ENCODE measurements at places on chromosomes 1 and 21.

- DNase-seq, result peak; percentile 66
Observed at GRCh38 chr1:111471012-111471411, 2.8 kb upstream of the C1orf162 start.

GRCh38 chr1:146032631-146033219, 11.2 kb upstream of the HJV start:
- DNase-seq, result peak; percentile 67

- no peak for DNase-seq
Observed at GRCh38 chr1:55141295-55141893, 73.8 kb downstream of the USP24 start.

DNA sequence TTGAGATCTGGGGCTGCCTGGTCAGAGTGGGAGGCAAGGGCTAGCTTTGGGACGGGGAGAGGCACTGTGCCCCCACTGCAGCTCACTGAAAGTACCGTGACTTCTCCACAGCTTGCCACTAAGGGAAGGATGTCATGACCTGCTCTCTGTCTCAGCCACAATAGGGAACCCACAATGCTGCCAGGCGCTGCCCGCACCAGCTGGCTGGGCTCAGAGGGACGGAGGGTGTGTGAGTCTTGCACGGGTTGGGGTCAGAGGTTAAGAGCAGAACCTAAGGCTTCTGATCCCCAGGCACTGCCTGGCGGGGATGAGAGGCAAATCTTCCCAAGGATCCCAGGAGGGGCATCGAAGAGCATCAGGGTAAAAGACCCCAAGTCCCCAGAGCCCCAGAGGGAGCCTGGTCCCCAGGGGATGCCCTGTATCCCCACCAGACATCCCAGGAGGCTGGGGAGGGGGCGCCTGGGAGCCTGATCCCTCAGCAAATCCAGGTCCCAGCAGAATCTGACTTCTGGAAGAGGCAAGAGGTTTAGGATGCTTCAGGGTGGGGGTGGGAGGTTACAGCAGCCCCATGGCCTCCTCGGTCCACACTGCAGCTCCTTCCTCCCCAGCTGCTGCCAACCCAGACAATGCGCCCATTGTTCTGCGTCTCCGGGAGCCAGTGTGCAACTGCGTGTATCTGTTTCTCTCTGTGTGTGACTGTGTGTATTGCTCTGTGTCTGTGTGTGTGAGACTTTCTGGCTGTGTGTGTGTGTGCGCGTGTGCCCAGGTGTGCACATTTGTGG, 2.0 kb upstream of the MARCKSL1 start:
- peak; percentile 81 for DNase-seq

GRCh38 chr1:243849421-243850201, 432 bp downstream of the AKT3 start:
- DNase-seq, result peak; percentile 21

- DNase-seq, result no peak
Observed at GRCh38 chr1:202568826-202569225, 141.4 kb downstream of the SYT2 start.

GRCh38 chr1:96538111-96538641, 183.4 kb upstream of the PTBP2 start:
- DNase-seq, result no peak

- DNase-seq, result no peak
Observed at GRCh38 chr21:44837537-44837936, 19.7 kb upstream of the SUMO3 start.

GRCh38 chr1:89971600-89971999, 23.3 kb upstream of the ZNF326 start:
- DNase-seq, result peak; percentile 31

DNA sequence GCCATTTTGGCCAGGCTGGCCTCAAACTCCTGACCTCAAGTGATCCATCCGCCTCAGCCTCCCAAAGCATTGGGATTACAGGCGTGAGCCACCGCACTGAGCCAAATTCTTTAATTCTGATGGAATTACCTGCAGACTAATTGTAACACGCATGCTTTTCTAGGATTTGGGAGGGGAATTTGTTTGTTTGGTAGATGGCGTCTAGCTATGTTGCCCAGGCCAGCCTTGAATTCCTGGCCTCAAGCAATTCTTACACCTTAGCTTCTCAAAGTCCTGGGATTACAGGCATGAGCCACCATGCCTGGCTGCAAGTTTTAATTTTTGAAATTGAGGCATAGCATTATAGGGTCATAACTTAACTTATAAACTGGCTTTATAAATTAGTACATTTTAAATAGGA, 18.6 kb downstream of the RTCA start:
- no peak for DNase-seq

DNA sequence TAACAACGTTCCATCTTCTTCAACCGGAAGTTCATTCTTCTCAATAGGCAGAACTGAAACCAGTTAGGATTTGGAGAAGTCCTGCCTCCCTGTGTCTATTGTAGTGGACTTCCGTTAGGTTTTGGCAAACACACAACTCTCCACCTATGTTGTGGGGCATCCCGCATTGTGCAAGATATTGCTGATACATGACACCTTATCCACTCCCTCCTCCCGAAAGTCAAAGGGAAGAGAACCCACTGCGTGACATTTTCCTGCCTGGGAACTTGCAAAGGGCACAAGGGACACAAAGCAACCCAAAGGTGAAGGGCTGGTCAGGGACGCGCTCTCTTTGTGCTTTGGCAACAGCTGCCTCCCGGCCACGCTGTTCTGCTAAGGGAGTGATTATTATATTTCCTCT, 164.8 kb downstream of the TPR start:
- no peak for DNase-seq

GRCh38 chr21:36790616-36791015, 91.7 kb downstream of the SIM2 start:
- DNase-seq, result no peak

DNA sequence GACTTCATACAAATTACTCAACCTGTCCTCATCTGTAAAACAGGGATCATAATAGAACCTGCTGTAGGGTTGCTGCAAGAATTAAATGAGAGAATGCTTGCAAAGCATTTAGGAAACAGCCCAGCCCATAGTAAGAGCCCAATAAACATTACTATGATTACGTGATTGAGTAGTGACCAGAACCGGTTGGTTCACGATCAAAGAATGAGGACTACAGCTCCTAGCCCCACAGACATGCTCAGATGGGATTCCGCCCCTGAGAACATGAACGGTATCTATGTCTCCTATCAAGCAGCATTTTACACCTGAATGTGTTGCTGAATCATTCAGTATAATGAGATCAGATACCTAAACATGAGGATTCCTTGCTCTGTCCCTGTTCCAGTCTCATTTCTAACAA, 104.8 kb upstream of the ZNF648 start:
- DNase-seq, result no peak

DNA sequence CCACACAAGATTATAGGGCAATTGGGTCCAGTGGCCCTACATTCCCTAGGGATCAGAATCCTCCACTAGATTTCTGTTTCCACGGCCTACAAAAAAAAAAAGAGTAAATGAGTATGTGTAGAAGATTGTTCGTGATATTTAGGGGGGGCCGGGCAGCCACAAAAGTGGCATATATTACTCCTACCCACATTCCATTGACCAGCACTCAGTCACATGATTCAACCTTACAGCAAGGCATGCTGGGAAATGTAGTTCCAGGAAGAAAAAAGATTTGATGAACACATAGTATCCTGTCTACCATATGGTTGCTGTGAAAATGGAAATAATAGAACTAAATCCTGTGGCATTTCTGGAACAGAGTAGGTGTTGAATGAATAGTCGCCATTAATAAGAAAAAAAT, 43.4 kb upstream of the GJB5 start:
- no peak for DNase-seq

DNA sequence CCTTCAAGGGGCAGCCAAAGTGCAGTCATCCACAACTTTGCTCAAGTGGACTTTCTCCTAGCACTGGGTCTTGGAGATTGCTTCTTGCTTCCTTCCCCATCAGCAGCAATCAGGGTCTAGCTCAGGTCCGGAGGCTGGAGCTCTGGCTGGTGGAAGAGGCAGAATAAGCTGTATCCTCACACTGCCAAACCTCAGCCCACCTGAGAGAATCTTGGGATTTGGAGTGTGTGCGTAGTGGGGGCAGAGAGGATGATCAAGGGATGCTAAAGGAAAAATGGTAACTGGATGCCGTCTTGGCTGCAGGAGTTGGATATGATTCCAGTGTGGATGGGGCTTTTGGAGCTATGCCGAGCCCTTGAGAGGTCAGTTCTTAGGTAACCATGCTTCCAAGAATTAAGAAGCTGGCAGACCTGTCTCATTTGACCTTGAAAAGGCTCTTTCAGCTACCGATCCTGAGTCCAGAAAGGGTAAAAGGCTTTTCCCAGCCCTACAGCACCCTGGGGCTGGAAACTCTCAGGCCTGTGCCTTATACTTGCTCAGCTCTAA, 4.5 kb upstream of the NFASC start:
- DNase-seq, result no peak

DNA sequence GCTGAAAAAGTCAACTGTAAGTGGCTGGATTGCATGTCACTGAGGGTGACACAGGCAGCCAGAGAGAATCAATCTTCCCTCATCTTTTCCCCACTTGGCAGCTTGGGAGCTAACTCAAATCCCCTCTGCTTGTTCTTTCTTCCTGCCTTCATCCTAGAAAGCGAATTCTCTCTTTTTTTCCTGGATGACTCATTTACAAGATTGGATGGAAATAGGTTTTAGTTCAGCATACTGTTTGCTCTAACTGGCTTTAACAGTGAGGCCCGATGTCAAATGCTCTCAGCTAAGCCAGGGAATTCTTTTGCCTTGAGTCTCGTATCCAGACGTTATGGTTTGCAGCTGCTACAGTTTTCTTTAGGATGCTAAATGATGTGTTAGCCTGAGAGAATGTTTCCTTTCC, 72.7 kb downstream of the HUNK start:
- no peak for DNase-seq

GRCh38 chr1:244344001-244344400, 107.7 kb downstream of the ADSS2 start:
- DNase-seq, result no peak

DNA sequence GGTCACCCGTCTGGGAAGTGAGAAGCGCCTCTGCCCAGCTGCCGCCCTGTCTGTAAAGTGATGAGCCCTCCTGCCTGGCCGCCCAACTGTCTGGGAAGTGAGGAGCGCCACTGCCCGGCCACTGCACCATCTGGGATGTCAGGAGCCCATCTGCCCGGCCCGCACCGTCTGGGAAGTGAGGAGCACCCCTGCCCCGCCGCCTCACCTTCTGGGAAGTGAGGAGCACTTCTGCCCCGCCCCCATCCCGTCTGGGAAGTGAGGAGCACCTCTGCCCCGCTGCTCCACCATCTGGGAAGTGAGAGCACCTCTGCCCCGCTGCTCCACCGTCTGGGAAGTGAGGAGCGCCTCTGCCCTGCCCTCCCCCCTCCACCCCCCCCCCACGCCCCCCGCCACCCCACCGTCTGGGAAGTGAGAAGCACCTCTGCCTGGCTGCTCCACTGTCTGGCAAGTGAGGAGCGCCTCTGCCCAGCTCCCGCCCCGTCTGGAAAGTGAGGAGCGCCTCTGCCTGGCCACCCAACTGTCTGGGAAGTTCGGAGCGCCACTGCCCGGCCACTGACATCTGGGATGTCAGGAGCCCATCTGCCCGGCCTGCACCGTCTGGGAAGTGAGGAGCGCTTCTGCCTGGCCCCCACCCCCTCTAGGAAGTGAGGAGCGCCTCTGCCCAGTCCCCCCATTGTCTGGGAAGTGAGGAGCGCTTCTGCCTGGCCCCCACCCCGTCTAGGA, 4.5 kb upstream of the ZZZ3 start:
- no peak for DNase-seq

GRCh38 chr1:29176576-29176975, 5.1 kb downstream of the SRSF4 start:
- DNase-seq, result no peak

GRCh38 chr1:11980676-11980972, 380 bp downstream of the MFN2 start:
- DNase-seq, result no peak

- peak; percentile 35 for DNase-seq
Observed at GRCh38 chr1:165686121-165686970, 12.0 kb downstream of the ALDH9A1 start.

DNA sequence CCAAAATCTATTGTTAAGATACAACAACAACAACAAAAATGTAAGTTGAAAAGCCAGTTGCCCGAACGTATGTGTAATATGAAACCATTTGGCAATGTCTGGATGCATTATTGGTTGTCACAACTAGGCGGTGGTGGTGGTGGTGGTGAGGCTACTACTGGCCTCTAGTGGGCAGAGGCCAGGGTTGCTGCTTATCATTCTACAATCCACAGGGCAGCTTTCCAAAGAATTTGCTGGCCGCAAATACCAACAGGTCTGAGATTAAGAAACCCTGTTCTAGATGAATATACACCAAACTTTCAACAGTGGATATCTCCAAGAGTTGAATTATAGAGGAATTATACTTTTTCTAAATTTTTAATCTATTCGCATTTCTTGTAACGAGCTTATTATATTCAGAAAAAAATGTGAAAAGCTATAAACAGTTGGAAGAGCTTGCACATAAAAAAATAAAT, 26.8 kb upstream of the ZNF697 start:
- peak; percentile 76 for DNase-seq

- DNase-seq, result no peak
Observed at GRCh38 chr21:19547951-19548840, 1144.6 kb upstream of the TMPRSS15 start.

GRCh38 chr1:1619917-1620361, 4.6 kb downstream of the MIB2 start:
- DNase-seq, result no peak

- DNase-seq, result no peak
Observed at GRCh38 chr1:75587692-75588091, 23.2 kb downstream of the SLC44A5 start.

DNA sequence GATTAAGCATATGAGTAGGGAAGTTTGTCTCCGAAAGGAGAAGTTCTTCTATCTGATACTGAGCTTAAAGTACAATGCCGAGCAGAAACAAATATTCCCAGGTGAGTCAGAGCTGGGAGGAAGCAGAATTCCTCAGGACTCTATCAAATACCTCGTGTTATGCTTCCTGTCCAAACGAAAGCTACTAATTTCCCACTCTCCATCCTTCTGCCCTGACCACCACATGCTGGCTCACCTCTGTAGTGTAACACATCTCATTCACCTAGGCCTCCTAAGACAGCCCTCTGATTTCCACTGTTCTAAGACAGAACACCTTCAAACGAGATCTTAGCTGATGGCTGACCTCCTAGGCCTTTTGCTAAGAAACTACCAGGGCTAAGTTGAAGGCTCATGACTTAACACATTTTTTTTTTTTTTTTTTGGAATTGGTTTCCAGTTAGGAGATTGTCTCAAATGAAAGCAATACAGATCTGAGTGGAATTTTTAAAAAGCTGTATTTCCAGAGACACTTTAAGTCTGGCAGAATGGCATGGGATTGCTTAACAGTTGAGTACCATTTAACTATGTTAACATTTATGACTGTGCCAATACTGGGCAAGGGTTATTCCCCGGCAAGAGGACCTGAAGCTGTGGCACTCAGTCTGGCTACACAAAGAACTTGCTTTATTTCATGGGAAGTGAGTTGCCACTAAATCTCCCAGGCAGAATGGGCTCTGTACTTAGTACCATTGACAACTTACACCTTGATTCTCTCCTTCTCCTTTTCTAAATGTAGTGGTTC, 583.4 kb downstream of the DPYD start:
- no peak for DNase-seq

DNA sequence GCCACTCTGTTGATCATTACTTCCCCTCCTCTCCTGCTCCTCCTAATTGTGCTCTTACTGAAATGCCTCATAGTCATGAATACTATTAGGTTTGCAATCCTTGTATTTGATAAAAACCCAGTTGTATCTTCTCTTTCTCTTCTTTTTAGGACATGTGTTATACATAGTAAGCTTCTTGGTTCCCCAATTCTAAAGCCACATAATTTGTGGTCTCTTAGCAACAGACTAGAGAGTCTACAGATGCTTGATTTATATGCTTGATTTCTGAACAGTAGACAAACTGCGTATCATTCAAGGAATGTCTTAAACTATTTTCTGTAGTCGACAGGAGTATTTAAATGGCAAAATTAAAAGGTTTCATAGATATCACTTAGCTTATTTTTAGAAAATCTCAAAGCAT, 1598.9 kb downstream of the PLA2G4A start:
- DNase-seq, result no peak
